Activated naive CD4-positive, alpha-beta T cell (primary cell): ENCODE measurements at places on chromosomes 5 and 9.

- no peak for DNase-seq
These were observed 20.1 kb upstream of the TMEM245 start for GRCh38 chr9:109139851-109140250.

GRCh38 chr5:146516151-146516475 lies at the start of gene GPR151:
TSS of gene GPR151 (minus strand) at chr5:146516190. CDS start at chr5:146516113, 77 bp downstream.
- DNase-seq: no peak

GRCh38 chr5:167271511-167271910 lies 1019.9 kb upstream of the WWC1 start:
- no peak for DNase-seq

- DNase-seq: no peak
These were observed 69.0 kb downstream of the SECISBP2 start for GRCh38 chr9:89387197-89387849.

DNA sequence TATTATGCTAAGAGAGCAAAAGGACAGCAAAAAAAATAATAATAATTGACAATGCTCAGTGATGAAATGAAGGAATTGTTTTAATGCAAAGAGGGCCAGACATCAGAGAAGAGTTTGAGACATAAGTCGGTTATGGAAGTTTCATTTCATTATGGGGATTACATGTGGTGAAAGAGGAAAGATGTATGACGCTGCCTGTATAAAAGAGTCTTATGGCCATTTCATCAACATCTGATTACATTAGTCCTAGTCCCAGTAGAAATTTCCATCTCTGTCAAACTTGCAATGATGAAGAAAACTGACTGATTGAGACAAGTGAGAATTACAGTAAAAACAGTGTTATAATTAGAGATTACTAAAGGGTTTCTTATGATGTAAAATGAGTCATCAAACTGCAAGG lies 900.6 kb upstream of the CDH9 start:
- DNase-seq: no peak

DNA sequence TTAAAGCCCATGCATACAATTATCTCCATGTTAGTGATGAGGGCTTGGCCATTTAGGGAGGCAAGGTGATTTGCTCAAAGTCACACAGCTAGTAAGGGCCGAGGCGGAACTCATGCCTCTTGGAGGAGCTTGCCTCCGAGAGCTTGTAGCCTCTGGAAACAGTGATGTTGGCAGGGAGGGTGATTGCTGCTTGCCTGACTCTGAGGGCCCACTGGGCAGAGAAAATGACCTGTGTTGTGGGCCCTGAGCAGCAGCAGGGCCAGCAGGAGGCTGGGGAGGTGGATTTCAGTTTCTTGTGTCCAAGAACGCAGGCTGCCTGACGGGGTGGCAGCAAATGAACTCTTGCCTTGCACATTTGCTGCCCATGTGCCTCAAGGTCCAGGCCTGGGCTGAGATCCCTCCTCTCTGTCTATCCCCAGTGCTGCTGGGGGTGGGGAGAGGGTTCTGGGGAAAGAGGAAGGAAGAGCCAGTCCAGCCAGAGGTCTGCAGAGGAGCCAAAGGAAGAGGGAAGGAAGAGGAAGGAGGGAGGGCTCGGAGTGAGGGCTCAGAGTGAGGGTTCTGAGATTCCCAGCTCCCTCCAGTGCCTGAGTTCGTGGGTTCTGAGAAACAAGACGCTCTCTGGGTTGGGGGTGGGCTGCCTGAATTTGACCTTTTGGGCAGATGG lies 16.2 kb upstream of the PTGS1 start:
- no peak for DNase-seq

DNA sequence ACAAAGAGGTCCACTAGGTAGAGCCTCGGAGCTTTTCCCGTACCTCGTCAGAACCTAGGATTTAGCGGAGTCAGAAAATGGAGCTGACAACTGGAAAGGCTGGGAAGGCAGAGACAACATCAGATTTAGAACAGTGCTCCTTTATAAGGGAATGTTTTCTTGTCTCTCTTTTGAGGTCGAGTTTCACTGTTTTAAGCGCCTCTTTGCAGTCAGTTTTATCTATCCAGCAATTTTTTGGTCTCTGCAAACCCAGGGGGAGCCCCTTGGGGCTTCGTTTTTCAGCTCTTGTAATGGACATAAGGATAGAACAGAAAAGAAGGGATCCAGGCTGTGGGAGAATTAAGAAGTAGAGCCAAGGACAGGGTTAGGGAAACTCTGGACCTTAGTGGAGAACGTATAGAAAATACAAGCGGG lies 80.5 kb downstream of the FNBP1 start:
- DNase-seq: no peak

DNA sequence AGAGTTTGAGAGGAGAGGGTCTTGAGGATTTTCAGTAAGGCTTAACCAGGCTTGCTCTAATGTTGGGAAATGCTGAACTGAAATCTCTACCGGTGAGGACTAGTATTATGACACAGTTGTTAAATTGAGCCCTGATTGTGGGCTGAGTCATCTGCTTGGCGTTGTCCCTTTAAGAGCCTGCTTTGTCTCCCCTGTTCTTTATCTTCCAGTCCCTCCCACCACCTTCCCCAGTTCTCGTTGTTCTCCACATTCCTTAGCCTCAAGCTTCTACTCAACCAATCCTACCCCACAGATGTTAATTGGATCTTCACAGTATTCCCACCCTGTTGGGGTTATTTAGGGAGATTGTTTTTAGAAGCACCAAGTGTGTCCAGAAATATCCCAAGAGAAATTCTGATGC lies 57.6 kb downstream of the ANKRD55 start:
- no peak for DNase-seq

DNA sequence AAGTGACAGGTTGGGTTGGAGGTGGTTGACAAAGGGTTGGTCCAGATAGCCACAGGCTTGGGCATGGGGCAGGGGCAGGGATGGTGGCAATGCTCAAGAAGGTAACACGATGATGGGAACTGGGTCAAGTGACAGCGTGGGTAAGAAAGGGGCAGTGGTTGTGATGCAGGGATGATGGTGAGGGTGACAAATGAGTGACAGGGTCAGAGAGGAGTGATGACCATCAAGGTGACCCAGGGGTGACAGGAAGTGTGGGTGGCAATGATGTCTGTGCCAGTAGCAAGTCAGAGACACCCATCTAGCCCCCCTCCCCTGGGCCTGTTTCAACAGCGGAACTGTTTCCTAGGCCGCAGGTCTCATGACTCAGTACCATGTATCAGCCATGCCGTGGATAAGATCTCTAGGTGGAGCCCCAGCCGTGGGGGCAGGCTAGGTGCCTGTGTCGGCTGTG lies 20.5 kb downstream of the AQP3 start:
- DNase-seq: no peak

DNA sequence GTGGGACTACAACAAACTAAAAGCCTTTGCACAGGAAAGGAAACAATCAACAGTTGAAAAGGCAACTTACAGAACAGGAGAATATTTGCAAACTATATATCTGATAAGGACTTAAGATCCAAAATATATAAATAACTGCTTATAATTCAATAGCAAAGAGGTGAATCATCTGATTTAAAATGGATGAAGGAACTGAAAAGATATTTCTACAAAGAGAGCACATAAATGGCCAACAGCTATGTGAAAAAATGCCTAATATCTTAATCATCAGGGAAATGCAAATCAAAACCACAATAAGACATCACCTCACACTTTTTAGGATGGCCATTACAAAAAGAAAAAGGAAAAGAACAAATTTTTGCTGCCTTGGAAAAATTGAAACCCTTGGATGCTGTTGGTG lies 100.4 kb downstream of the LURAP1L start:
- no peak for DNase-seq

GRCh38 chr5:18305288-18305924 lies 671.1 kb downstream of the TAF11L14 start:
- no peak for DNase-seq

GRCh38 chr5:125823572-125823971 lies 599.6 kb upstream of the GRAMD2B start:
- no peak for DNase-seq

DNA sequence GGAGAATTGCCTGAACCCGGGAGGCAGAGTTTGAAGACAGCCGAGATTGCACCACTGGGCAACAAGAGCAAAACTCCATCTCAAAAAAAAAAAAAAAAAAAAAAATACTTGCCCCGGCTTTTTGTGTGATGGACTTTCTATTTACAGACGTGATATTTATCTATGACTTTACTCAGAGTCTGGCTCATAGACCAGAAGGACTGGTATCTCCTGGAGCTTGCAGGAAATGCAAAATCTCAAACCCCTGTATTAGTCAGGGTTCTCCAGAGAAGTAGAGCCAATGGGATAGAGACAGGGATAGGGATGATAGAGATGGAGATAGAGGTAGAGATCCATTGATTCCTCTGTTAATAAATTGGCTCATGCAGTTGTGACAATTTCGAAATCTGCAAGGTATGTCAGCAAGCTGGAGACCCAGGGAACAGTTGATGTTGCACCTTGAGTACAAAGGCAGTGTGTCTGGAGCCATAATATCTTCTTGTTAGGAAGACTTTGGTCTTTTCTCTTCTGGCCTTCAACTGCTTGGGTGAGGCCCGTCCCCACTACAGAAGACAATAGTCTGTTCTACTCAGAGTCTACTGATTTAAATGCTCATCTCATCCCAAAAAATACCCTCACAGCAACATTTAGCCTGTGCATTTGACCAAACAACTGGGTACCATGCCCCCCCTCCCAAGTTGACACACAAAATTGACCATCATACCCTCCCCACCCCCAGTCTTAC lies 195.4 kb upstream of the MSX2 start:
- no peak for DNase-seq

GRCh38 chr9:128420060-128420650 lies 502 bp upstream of the CERCAM start:
- DNase-seq: peak; percentile 50

GRCh38 chr5:155332618-155333017 lies 319.1 kb downstream of the KIF4B start:
- no peak for DNase-seq

DNA sequence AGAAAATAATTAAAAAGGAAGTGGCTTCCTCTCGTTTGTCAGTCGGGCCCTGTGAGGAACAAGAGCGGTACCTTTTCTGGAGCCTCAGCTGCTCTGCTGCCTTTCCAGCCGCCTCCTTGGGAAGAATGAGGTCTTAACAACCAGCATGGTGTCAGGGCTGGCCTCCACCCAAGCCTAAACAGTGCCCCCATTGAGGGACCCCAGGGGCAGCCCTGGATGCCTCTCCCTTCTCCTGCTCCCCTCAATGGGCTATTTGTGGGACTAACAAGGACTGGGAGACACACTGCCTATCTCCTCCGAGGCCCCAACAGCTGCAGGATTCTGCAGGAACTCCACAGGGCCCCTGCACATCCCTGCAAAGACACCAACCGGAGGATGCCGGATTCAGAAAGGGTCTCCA lies 155.4 kb upstream of the MAP3K1 start:
- no peak for DNase-seq

DNA sequence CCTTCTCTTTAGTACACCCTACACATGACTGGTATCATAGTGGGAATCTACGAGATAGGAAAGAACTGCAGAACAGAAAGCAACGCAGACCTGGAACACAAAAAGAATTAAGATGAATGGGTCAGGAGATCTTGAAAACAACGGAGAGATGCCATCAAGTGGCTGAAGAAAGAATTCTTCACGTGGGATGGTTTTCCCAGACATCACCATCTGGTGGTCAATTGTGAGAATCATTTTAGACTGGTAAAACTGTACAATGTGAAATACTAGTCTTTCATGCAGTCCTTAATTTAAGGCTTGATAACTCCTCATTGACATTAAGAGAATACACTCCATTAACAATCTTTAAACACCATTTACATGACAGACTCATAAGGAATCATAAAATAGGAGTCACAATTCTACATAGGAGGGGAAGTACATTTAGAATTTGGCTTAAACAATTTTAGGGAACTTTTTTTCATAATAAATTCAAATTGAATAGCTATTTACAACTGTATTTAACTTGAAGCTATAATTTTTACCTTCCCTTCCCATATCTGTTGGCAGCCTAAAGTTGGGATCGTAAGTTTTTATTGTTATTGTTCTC lies 128.4 kb upstream of the TRPM3 start:
- DNase-seq: no peak

DNA sequence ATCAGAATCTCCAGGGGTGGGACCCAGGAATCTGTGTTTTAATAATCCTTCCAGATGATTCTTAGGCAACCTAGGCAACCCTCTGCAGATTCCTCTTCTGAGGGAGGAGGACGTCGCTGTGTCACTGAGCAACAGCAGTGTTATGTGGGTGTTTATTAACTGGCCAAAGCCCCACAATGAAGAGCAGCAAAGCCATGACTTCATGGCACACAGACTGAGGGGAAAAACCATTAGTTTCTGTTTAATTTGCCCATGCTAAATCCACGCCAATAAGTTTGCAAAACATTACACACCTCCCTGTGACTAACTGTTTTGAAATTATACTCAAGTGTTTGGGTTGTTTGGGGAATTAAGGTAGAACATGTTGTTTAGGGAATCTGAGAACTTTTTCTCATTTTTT lies 83.7 kb upstream of the TMED7 start:
- DNase-seq: no peak

DNA sequence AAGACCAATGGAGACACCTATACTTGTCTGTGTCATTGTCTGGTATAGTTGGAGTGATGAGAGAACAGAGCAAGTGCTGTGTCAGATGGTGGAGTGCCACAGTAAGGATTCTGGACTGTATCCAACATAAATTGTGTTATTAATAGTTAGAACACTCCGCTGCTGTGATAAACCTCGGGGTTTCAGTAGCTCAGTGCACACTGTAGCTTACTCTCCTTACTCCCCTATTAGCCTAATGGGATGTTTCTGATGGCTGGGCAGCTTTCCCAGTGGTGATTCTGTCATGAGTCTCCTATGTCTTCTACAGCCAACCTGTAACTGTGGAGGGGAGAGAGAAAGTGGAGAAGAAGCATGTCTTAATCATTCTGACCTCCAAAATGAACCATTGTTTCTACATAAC lies 127.6 kb upstream of the PTCH1 start:
- DNase-seq: no peak

DNA sequence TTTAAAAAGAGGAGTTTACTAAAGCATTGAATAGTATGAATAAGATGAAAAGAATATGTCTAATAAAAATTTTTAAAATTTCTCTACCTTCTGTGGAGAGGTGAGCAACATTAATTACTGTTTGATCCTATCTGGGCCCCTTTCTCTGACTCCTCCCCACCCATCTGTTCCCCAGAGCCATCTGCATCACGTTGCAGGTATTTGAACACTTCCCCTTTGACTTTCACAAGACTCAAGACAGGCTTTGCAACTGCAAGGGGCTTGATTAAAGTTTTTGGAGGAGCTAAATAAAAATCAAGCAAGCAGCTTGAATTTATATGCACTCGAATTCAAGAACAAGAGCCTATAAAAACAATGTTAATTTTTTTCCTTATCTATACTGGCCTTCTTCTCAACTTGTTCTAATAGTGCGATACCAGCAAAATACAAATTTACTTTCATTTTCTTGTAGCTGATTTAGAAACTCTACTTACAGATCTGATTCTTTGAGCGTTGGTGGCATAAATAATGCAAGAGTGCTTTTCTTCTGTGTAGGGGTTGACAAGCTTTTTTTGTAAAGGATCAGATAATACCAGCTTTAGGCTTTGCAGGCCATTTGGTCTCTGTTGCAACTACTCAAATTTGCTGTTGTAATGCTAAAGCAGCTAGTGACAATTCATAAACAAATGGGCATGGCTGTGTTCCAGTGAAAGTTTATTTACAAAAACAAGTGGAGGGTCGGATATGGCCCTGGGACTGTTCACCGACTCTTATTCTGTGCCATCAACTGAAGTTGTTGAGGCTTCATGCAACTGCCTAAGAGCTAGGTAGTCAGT lies 21.2 kb downstream of the TXNDC8 start:
- DNase-seq: no peak
